NCI-H82 (cell line): ENCODE measurements at places on chromosomes 7 and 10.

GRCh38 chr7:21805791-21806190 is 139.9 kb downstream of the CDCA7L start:
- DNase-seq, result no peak

GRCh38 chr10:10813656-10814055 is 204.0 kb upstream of the CELF2 start:
- DNase-seq, result no peak

DNA sequence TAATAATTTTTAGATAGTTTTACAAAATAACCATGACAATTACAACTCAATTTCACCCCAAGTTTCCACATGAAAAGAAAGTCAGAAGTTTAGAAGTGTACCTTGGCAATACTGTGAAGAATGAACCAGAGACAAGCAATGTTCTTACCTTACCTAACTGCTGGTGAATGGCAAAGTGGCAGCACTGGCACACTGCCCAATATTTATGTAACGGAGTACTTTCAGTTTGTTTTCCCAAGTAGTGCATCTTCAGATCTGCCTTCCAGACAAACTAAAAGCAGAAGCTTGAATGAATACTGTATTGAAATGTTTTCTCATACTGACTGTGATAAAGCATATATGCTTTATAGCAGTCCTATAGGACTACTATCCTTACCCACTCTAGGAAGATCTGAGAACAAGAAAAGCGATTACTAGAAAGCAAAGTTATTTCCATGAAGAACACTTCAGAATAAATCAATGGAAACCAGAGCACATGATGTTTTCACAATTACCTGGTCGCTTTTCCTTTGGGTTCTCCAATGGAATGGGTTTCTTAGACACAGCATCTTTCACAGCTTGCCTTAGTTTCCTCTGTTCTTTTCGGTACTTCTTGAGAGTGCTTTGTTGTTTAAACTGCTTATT is 1.5 kb downstream of the NOC3L start:
- DNase-seq, result no peak

GRCh38 chr10:118873738-118874105 is 119.0 kb upstream of the CACUL1 start:
- no peak for DNase-seq

DNA sequence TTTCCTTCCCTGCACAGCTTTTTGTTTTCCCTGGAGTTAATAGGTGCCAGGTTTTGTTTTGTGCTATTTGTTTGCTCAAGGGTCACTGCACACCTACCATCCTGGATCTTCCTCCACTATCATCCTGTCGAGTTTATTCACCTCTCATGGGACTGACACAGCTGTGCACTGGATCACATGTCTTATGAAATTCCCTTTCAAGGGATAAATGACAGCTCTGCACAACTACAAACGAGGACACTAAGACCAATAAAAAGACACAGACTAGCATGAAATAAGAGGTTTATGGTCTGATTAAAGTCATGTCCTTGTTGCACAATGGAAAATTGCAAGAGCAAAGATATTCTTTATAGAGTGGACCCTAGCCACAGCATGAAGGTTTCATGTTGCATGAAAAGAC is 76.7 kb upstream of the SFMBT2 start:
- DNase-seq, result no peak
